ENCODE measurements at places on chromosomes 4 and X.

DNA sequence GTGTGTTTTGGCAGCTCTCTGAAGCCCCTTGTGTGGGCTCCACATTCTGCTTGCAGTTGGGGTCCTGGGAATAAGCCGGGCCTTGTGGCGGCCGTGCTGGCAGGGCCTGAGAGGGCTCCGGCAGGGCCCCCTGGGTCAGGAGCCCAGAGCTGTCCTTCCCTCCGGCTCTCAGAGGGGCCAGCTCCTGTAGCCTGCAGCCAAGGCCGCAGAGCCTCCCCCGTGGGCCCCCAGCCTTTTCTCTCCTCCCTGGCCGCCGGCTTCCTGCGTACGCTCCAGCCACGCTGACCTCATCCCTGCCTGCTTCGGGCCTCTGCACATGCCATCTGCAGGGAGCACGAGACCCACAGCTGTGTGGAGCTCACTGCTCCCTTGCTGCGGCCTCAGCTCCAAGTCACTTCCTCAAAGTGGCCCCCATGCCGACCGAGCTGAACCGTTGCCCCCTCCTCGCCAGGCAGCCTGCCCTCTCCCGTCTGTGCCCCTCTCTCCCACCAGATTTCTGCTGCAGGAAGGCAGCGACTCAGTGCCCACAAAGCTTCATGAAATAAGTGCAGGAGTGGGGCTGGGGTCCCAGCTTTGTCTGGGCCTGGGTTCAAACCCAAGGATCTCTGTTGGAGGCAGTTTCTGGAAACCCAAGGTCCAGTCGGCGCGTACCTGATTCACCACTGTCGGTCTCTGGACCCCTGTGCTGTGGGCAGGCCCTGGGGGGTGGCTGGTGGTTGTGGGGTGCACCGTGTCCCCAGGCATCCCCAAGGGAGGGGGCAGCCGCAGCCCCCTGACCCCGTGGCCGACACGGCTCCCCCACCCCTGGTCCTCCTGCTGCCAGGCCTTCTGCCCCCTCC lies 57.1 kb upstream of the NKX1-1 start:
- no peak for DNase-seq

DNA sequence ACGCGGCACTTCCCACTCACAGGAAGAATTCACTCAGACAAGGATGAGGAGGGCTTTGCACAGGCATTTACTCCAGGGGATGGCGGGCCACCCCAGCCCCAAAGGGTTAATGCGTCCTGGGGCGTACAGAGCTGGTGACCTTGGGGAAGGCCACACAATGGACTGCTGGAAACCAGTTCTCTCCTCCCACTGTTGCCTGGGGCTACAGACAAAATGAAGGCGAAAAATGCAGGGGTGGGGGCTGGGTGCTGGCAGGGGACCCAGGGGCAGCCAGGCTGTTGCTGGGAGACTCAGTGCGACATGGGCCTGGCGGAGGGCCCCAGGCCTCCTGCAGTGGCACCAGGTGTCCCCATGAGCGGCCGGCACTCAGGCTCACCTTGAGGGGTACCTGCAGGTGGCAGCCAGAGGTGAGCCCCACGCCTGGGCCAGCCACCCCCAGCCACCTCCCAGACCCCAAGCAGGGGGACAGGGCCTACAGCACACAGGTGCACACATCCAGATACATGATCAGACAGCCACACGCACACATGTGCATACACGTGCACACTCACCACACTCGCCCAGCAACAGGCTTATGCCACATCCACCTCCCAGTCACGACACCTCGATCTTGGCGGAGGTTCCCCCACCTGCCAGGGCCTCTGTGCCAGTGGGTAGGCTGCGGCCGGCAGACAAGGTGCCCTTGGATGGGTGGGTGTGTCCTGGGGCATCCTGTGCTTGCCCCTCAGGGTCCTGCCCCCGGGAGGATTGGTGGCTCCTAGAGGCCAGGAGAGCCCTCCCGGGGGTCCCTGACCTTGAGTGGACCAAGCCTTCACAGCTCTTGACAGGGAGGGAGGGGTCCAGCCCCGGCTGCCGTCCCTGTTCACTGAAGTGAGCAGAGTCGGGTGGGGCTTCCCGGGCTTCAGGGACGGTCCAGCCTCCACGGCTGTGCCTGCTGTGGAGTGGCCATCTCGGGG lies 13.1 kb downstream of the NAT8L start:
- peak; percentile 54 for DNase-seq

DNA sequence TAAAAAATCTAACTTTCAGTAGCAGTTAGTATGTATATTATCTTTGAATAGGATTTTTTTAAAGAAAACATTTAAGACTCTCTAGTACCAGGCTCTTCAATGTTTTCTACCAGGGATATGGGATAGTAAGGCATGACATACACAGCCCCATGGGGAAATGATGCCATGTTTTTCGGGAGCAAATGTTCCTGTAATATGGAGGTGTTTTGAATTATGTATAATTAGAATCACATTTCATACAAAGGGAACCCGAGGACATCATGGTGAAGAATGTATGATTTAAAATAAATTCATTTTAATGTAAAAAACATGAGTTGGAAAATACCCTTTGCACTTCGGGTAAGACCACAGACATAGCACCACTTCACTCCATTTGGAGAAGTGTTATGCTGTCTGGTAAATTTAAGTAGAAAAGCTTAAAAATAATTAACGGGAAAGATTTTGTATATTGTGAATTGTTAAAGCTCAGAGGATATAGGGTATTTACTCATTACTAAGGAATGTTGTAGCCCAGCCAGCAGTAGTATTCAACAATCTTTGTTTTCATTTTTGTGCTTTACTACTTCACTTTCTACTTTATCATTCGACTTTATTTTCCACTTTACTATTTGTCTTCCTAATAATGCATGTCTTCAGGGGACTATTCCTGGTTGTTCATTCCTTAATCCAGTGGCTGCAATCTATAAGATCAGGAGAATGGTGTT lies 2050.7 kb downstream of the ARAP2 start:
- DNase-seq = no peak

DNA sequence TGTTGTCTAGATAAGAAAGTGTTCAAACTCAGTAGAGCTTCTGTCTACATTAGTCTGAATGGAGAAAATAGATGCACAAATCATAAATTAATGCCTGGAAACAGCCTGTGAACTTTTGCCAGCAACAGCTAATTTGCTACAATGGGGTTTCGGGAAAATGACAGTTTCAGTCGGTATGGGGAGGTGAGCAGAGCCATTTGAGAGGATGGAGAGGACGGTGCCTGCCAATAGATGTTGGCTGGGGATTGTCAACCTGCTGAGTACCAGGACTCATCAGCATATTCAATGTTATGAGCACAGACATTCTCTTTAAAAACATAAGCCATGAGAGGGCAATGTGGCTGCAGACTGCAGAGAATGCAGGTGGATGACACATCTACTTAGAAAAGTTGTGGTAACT lies 230.3 kb upstream of the PCDH18 start:
- no peak for DNase-seq

DNA sequence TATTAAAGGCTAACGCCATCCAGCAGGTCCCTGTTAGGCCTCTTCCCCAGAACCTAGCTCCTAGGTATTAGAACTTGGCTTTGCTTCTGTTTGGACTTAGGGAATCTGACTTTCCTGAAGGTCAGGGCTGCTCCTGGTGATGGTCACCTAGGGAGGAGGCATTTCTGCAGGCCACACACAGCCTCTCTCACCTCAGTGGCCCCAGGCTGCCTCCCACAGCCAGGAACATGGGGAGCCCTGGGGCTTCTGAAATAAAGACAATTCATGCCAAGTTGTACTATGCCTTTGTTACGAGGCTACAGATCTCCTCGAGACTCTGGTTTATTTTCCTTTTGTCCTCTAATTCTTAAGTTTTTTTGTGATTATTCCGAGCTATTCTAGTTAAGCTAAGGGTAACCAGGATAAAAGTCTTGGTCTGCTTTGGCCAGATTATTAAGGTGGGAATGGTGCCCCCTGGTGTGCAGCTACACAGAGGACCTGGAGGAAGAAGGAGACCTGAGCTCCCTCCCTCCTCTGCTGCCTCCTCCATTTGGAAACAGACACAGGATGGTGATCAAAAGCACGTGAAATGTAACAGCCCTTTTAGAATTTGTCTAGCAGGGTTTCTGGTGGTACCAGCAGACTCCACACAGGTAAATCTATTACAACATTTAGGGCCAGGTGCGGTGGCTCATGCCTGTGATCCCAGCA lies 131.0 kb downstream of the DCLK2 start:
- peak; percentile 25 for DNase-seq
